Right renal cortex interstitium (tissue), 3 donors: ENCODE measurements at places on chromosomes 1 and 21. TPM values are rescaled to one million over a fixed set of nuclear protein-coding genes. Genes with fewer than 3 reads are reported as not detected.

GRCh38 chr1:224106568-224107281 lies 7.2 kb upstream of the FBXO28 start:
- no peak for DNase-seq

DNA sequence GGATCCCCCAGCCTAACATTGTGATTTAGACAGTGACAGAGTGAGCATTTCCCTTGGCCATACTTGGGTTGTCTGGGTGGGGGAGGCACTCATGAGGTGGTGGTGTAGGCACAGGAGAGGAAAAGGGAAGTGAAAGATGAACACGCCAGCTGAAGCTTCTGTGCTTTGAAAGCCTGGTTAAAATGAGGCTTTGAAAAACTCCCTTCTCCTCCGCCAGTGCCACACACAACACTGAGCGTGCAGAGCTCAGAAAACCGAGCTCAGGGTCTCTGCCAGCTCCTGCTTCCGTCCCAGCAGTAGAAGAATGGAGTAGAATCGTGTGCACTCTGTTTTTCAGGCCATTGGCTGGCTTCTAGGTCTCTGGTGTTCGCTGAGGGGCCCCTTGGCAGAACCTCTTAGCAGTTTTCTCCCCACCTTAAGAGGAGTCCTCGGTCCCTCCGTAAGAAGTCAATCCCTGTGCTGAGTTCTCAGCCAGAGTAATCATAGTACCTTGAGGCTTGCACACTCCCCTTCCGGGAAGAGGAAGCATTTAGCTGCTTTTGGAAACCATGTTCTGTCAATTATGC lies 12.9 kb downstream of the PLEKHM2 start:
- no peak for DNase-seq

Gene RORC
- polyA plus RNA-seq = 1.3 TPM

GRCh38 chr1:231522038-231522437 lies 6.4 kb upstream of the TSNAX start:
- DNase-seq = no peak

Gene ERG
- 21.1 TPM for polyA plus RNA-seq

Gene HPDL
- polyA plus RNA-seq = 3.2 TPM

DNA sequence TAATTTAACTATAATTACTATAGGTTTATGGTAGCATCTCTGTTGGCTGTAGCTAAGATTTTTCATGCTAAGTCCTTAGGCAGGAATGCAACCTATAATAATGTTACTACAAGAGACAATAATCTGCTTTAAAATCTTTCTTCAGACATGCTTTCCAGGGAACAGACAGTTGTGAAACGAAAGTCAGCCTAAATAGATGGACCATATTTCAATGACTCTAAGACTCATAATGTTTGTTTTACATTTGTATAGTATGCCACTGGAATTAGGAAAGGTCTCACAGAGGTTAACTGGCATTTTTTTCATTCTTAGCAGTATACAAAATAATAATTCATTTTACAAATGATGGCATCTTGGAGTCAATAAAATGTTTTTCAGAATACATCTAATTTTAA lies 8.1 kb downstream of the RERE start:
- DNase-seq = no peak

DNA sequence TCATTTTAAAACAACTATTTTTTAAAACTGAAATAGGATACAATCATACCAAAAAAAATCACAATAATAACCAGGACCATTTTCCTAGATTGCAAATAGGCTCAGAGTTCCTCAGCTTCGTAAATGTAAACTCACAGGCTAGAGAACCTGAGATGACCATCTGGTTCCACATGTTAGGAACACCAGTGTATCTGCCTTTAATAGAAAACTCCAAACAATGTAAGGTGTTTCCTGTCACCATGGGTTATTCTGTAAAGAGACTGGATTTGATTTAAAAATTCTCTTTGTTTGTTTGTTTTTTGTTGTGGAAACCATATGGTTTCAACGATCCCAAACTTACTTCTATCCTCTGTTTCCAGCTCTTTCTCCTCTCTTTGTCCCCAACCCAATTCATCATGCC lies 197.5 kb downstream of the ZZZ3 start:
- no peak for DNase-seq

Gene VANGL2
- polyA plus RNA-seq = 33.7 TPM
